ENCODE measurements at places on chromosomes 13 and 19.

- peak; percentile 32 for DNase-seq
These were observed 163.0 kb upstream of the IRS2 start for GRCh38 chr13:109949397-109949796.

DNA sequence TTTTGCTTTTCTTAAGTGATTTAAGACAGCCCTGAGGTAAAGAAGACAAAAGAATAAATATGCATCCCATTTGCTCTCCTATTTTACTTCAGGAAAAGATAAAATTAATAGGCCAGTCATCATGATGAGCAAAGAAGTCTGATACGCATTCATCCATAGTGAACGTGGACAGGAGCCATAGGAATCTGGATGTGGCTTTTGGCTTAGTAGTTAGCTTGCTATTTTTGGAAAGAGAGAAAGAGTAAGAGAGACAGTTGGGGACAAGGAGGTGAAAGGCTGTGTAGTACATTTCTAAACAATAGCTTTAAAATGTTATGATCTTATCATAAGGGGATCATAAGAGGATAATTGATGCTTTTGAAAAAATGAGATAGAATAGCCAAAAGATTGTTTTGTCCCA lies 545.2 kb downstream of the IRS2 start:
- no peak for DNase-seq

- DNase-seq, result no peak
These were observed 83.0 kb downstream of the POLR1D start for GRCh38 chr13:27704681-27705080.

- DNase-seq, result no peak
These were observed 12.7 kb upstream of the ZNF431 start for GRCh38 chr19:21128901-21129698.

- no peak for DNase-seq
These were observed 118.2 kb upstream of the ARGLU1 start for GRCh38 chr13:106686163-106686562.

- peak; percentile 66 for DNase-seq
These were observed 15.7 kb downstream of the STK11 start for GRCh38 chr19:1220976-1221903.

Data from EH (cell line).